ENCODE measurements at places on chromosomes 1 and 21. TPM values are rescaled to one million over a fixed set of nuclear protein-coding genes. Genes with fewer than 3 reads are reported as not detected.

DNA sequence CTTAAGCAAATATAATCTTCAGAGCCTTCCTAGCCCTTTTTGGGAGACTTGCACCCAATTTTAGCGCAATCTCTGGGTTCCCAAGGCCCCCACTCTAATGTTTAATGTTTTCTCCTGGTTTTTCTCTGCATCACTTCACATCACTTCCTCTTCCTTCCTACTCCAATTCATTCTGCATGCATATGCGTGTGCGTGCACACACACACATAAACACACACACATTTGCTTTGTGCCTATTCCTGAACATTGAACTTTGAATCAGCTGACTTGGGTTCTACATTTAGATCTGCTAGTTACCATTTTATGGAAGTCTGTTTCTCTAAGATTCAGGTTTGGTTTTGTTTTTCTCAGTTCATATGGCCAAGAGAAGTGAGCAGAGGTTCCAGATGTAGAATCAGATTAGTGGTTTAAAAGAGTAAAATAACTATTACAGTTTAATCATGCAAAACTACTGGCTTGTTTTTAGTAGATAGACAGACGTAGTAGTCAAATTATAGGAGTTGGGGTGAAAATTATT, 7.4 kb upstream of the EDEM3 start:
- DNase-seq: no peak

DNA sequence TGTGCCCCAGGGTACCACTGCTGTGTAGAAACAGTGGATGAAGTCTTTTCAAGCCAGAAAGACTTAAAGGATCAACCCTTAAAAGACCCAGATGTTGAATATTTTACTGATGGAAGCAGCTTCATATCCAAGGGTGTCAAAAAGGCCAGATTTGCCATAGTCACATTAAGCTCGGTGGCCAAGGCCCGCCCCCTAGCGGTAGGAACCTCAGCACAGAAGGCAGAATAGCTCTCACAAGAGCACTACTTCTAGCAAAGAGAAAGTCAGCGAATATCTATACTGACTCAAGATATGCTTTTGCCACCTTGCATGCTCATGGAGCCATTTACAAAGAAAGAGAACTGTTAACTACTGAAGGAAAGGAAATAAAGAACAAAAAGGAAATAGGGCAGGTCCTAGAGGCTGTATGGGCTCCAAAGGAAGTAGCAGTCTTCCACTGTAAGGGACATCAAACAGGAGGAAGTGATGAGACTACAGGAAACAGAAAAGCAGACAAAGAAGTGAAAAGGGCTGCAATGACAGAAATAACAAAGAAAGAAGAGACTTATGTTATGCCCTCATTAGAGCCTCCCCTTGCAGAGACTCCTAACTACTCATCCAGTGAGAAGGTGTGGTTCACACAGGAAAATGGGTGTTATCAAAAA, 90.5 kb downstream of the LIPI start:
- DNase-seq: no peak

DNA sequence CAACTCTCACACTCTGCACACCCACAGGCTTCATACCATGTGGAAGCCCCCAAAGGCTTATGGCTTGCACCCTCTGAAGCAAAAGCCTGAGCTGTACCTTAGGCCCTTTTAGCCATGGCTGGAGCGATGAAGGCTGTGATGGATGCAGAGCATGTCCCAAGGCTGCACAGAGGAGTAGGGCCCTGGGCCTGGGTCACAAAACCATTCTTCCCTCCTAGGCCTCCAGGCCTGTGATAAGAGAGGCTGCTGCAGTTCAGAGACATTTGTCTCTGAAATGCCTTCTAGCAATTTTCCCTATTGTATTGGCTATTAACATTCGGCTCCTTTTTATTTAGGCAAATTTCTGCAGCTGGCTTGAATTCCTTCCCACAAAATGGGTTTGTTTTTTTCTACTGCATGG, 1707.7 kb downstream of the MRPL39 start:
- DNase-seq: no peak

DNA sequence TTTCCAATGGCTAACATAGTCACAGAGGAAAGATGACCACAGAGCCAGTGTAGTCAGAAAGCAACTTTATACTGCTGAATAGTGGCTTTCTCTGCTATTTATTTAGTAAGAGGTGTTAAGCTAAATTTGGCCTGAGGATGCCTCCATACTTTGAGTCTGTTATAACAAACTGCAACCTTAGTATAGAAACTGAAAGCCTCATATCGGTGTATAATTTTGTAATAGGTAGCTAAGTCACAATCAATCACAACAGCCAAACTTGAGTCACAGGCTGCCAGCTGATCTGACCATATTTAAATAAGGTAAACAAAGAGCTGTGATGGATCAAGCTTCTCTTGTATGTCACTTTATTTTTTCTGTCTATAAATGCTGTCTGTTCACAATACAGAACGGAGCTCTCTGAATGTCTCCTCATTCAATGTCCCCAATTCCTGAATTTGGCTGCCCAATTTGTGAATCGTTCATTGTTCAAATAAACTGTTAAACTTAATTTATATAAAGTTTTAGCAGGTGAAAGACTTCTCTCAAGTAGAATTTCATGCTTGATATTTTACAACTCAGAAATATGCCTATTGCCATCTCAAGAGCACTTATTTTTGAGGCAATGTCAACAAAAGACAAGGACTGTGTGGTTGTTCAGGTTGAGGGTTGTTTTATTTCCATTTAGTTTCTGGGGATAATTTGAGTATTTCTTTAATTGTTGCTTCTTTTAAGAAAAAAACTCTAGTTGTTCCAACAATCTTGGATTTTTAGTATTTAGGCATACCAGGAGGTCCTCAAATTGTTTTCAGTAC, 339.7 kb upstream of the B3GALT2 start:
- DNase-seq: no peak

- DNase-seq: no peak
Observed at GRCh38 chr1:95686217-95686616, 452.2 kb downstream of the RWDD3 start.

Gene LDLRAD2
- polyA plus RNA-seq: 7.1 TPM

Gene SLC41A1
- 24.1 TPM for polyA plus RNA-seq
